Activated CD8-positive, alpha-beta memory T cell treated with anti-CD3 and anti-CD28 coated beads, Interleukin-2, amount 10 ng/mL, durations not matched to agents 7 days and 5 days (primary cell): ENCODE measurements at places on chromosomes 5 and 9. TPM values are rescaled to one million over a fixed set of nuclear protein-coding genes. Genes with fewer than 3 reads are reported as not detected.

The PHF24 gene
- total RNA-seq: not detected

The ZNG1C gene
- total RNA-seq: 36.4 TPM

The NUTM2G gene
- total RNA-seq: not detected

The PCAT7 gene
- total RNA-seq: not detected

The SLC36A3 gene
- total RNA-seq: not detected

The TCERG1 gene
- total RNA-seq: 104 TPM

The BTNL9 gene
- total RNA-seq: not detected

The TLR4 gene
- not detected for total RNA-seq

The PRSS3 gene
- not detected for total RNA-seq

The MYMK gene
- total RNA-seq: not detected

The FGF18 gene
- not detected for total RNA-seq

The IER5L gene
- total RNA-seq: 4.9 TPM

The PCDHGB6 gene
- not detected for total RNA-seq

The TRAPPC13 gene
- 23.4 TPM for total RNA-seq

The CSNK1A1 gene
- 204 TPM for total RNA-seq

The DNAH5 gene
- not detected for total RNA-seq

The STKLD1 gene
- 1.4 TPM for total RNA-seq

The PCDHA9 gene
- total RNA-seq: not detected

The SLCO6A1 gene
- total RNA-seq: not detected

The UNC5A gene
- not detected for total RNA-seq

The OR1N1 gene
- not detected for total RNA-seq

The COL27A1 gene
- 0.15 TPM for total RNA-seq

The IZUMO3 gene
- total RNA-seq: not detected

The FRMPD1 gene
- not detected for total RNA-seq

The NKD2 gene
- 6.5 TPM for total RNA-seq

The SPIN1 gene
- 92.8 TPM for total RNA-seq

The SLC6A18 gene
- total RNA-seq: not detected
